NB4 (cell line): ENCODE measurements at places on chromosomes 4 and X.
A peak's percentile ranks its signal among the peaks of the same experiment; 100 is the strongest.

GRCh38 chrX:36422368-36422767 is 502.8 kb downstream of the CFAP47 start:
- DNase-seq = no peak

DNA sequence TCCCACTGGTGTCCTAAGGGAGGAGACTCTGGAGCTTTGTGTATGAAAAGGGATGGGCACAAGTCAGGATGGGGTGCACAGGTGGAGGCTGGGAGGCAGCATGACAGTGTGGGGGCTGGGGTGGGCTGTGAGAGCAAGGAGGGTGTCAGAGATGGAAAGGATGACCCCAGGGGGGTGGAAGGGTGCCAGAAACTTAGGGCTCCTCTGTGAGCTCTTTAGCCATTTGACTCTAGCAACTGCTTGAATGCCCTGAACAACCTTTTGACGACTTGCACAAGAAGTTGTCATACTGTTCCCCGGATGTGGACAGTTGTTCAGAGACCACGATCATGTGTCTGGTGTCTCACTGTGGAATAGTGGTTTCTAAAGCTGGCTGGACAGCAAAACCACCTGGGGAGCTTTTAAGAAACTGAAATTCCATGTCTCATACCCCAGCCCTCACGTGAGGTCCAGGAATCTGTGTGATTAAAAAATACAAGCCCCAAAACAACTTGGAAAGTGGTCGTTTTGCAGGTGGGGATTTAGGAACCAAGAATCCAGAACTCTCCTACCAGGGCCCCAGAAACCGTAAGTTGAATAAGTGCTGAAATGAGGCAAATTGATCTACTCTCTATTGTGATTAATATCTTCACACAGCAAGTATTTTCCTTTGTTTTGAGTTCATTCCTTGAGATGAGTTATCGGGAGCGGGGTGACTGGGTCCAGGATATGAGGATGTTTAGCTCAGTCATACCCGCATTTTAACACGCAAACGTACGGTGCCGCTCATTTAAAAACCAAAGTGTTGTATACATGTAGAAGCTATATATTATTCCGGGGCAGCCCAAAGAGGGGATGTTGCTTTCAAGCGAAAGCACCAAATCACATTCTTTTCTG is 3.4 kb downstream of the RHOH start:
- peak; percentile 98 for DNase-seq

DNA sequence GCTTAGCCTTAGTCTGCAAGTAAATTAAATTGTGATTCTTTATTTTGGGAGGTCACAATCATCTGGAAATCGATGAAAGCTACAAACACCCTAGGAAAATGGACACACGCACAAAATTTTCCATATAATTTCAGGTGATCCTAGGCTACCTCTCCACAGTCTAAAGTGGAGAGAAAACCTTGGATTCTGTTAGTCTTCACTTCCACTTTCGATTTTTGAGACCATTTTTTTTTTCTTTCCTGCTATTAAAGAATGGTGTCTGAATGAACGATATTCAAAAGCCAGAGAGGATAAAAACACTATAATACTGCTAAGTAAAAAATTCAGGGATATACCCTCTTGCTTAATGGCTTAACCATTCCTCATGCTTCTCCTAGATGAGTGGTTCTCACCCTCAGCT is 1.7 kb downstream of the FBXL5 start:
- DNase-seq = no peak

DNA sequence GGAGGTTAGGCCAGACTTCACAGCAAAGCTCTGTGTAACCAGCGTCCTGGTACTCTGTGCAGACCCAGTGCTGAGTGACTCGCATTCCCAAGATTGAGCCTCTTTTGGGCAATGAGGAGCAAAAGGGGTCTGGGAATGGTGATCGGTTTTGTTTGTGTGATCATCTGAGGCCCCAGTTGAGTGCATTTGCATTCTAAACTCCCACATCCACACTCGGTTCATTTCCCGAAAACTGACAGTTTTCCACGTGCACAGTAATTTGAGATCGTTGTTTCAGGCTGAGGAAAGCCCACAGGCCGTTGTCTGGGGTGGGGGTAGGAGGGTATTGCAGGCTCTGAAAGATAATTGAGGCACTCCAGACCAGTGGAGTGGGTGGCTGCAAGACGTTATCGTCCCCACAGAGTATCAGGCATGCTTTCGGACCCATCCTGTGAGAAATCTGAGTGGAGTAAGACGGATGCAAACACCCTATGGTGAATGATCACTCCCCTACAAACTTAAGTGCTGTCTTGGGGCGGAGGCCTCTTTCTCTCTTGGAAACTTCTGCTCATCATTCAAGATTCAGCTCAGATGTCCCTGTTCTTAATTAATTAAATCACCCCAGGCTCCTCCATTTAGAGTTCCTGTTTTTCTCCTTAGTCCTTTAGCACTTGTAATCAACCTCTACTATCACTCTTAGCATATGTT is 96.1 kb downstream of the AFF1 start:
- DNase-seq = peak; percentile 28

GRCh38 chrX:110454336-110454735 is 95.7 kb downstream of the RTL9 start:
- no peak for DNase-seq

GRCh38 chrX:110159235-110159634 is 156.3 kb downstream of the TMEM164 start:
- no peak for DNase-seq

GRCh38 chr4:73850261-73850970 is 2.7 kb upstream of the PF4V1 start:
- no peak for DNase-seq

- DNase-seq = no peak
Observed at GRCh38 chrX:115029440-115029839, 12.0 kb upstream of the IL13RA2 start.

GRCh38 chr4:87848622-87849351 is 16.0 kb downstream of the MEPE start:
- DNase-seq = peak; percentile 81

GRCh38 chrX:44253575-44253942 is 89.9 kb downstream of the EFHC2 start:
- no peak for DNase-seq

- DNase-seq = no peak
Observed at GRCh38 chr4:137278431-137278830, 253.9 kb downstream of the PCDH18 start.

- DNase-seq = peak; percentile 3
Observed at GRCh38 chrX:54529151-54529550, 868 bp upstream of the GNL3L start.

DNA sequence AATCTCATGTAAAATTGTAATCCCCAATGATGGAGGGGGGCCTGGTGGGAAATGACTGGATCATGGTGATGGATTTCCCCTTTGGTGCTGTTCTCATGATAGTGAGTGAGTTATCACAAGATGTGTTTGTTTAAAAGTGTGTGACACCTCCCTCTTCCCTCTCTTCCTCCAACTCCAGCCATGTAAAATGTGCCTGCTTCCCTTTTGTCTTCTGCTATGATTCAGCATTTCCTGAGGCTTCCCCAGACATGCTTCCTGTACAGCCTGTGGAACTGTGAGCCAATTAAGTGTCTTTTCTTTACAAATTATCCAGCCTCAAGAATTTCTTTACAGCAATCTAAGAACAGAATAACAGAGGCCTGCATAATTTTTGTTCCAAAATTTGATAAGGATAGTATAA is 85.2 kb downstream of the ANAPC10 start:
- DNase-seq = peak; percentile 51

DNA sequence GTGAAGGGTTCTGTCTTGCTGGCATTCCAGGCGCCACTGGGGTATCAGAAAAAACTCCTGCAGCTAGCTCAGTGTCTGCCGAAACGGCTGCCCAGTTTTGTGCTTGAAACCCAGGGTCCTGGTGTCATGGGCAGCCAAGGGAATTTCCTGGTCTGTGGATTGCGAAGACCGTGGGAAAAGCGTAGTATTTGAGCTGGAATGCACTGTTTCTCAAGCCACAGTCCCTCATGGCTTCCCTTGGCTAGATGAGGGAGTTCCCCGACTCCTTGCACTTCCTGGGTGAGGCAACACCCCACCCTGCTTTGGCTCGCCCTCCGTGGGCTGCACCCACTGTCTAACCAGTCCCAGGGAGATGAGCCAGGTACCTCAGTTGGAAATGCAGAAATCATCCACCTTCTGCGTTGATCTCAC is 40.1 kb downstream of the NOP14 start:
- DNase-seq = no peak

GRCh38 chrX:154355776-154356140 is 18.7 kb downstream of the FLNA start:
- no peak for DNase-seq

GRCh38 chr4:185332575-185333464 is 62.9 kb downstream of the LRP2BP start:
- no peak for DNase-seq

GRCh38 chr4:40185830-40186664 is 10.8 kb upstream of the RHOH start:
- DNase-seq = peak; percentile 81

- DNase-seq = no peak
Observed at GRCh38 chr4:102143433-102143832, 201.8 kb downstream of the SLC39A8 start.

- DNase-seq = no peak
Observed at GRCh38 chr4:155017426-155017825, 191.0 kb upstream of the NPY2R start.

- DNase-seq = no peak
Observed at GRCh38 chr4:66769441-66769840, 775.9 kb downstream of the CENPC start.

- no peak for DNase-seq
Observed at GRCh38 chrX:131577999-131578734, 34.3 kb downstream of the OR13H1 start.

GRCh38 chr4:7156761-7157488 is 35.4 kb upstream of the SORCS2 start:
- no peak for DNase-seq

DNA sequence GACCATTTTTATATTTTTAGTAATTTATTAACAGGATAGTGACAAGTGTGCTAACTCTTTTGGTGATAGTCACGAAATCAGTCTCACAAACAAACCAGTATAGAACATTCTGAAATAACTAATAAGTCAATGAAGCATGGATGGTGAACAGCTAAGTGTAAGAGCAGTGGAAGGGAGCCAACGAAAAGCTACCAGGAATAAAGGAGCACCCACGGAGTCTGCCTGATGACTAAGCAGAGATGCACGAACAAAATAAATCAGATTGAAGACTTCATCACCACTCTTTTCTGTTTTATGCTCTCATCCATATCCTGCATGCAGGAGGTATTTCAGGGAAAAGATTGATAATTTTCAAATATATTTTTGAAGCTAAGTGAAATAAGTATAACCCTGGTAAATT is 891.1 kb upstream of the HS3ST1 start:
- no peak for DNase-seq

DNA sequence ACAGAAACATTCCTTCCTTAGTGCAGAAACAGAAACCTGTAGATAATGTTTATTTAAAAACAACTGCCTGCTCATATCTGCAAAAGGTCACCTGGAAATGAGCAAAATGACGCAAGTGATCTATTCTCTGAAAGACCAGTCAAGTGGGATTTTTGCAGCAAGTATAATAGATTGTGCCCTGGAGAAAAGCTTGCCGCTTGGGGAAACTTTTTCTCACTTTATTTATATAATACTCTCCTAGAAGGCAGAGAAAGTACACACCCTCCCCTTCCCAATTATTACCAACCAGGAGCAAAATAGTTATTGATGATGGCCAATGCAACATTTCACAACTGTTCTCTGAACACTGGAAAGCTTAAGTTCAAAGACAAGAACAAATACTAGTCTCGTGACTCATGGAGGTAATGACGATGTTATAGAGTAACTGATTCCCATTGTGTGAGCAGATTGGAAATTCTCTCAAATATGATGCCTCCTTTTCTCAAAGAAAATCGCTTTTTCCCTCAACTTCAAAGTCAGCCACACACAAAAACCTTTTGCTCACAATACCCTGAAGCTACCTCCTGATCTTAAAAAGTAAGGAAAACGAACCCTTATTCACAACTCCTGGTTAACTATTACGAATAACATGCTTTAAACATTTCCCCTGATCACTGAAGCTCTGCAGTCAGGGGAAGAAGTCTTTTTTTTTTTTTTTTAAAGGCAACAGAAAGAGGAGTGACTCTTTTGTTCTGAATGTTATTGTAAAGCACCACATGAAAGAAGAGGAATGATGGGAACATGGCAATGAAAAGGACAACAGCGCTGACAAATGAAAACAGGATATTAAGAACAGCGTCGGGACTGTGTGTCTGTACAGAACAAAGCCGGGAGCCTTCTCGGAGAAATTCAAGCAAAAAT is 41.0 kb downstream of the MID1 start:
- DNase-seq = no peak

- DNase-seq = no peak
Observed at GRCh38 chrX:72202792-72203401, 21.3 kb downstream of the PIN4 start.

DNA sequence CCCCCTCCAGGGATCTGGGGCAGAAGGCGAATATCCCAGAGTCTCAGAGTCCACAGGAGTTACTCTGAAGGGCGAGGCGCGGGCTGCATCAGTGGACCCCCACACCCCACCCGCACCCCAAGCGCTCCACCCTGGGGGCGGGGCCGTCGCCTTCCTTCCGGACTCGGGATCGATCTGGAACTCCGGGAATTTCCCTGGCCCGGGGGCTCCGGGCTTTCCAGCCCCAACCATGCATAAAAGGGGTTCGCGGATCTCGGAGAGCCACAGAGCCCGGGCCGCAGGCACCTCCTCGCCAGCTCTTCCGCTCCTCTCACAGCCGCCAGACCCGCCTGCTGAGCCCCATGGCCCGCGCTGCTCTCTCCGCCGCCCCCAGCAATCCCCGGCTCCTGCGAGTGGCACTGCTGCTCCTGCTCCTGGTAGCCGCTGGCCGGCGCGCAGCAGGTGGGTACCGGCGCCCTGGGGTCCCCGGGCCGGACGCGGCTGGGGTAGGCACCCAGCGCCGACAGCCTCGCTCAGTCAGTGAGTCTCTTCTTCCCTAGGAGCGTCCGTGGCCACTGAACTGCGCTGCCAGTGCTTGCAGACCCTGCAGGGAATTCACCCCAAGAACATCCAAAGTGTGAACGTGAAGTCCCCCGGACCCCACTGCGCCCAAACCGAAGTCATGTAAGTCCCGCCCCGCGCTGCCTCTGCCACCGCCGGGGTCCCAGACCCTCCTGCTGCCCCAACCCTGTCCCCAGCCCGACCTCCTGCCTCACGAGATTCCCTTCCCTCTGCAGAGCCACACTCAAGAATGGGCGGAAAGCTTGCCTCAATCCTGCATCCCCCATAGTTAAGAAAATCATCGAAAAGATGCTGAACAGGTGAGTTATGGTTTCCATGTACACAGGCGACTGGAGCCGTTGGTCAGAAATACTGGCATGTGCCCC is at the start of gene CXCL1:
TSS of gene CXCL1 (plus strand) at position 264 of the 926 bp plus-strand sequence. CDS start at position 342, 78 bp downstream.
- DNase-seq = peak; percentile 42
